ENCODE measurements at places on chromosomes 11 and 22. TPM values are rescaled to one million over a fixed set of nuclear protein-coding genes. Genes with fewer than 3 reads are reported as not detected.

Gene FAM181B
- total RNA-seq: 5.9 TPM

Gene CREB3L1
- total RNA-seq: 20.8 TPM

Gene APOA5
- 2.6 TPM for total RNA-seq

Gene FXYD6
- 23.9 TPM for total RNA-seq

Gene NXPE1
- total RNA-seq: not detected

Gene ELFN2
- total RNA-seq: not detected

Gene DMC1
- not detected for total RNA-seq

Gene RNF214
- total RNA-seq: 10.2 TPM

Gene MUC2
- total RNA-seq: not detected

Gene ZNF195
- 23.9 TPM for total RNA-seq

Gene ZP1
- not detected for total RNA-seq

Gene TPST2
- total RNA-seq: 586 TPM

Gene SLC25A18
- 4.9 TPM for total RNA-seq

Gene CRYAB
- total RNA-seq: 10.4 TPM

Gene FOLH1
- 0.33 TPM for total RNA-seq

Gene C22orf31
- total RNA-seq: not detected

Gene ATP6V1E1
- total RNA-seq: 58.7 TPM

Gene MB
- total RNA-seq: 1.3 TPM

Gene OR8B2
- total RNA-seq: not detected

Gene OR9I1
- not detected for total RNA-seq

Gene OR4A16
- total RNA-seq: not detected

Gene IFITM10
- total RNA-seq: not detected

Gene TTLL8
- total RNA-seq: not detected

Gene FGF3
- total RNA-seq: not detected

Gene OR51B5
- not detected for total RNA-seq

Gene CATSPER1
- total RNA-seq: not detected

Gene CNIH2
- total RNA-seq: 3.6 TPM

Gene GLYAT
- total RNA-seq: 0.99 TPM

Gene TCP11L1
- total RNA-seq: 26.5 TPM

Gene ADM2
- 7.3 TPM for total RNA-seq

Gene VWA5A
- 18.9 TPM for total RNA-seq

Gene CEND1
- not detected for total RNA-seq

Gene KCNK4
- not detected for total RNA-seq

Gene EML3
- total RNA-seq: 69.9 TPM

Gene TSGA10IP
- not detected for total RNA-seq

Gene LINC01488
- not detected for total RNA-seq

Gene C2CD3
- total RNA-seq: 31.6 TPM

Gene FZD4
- 54.4 TPM for total RNA-seq

Gene MAPK12
- total RNA-seq: 4.6 TPM

Gene OR2AT4
- total RNA-seq: under 0.01 TPM

Gene CCDC15
- total RNA-seq: 1.6 TPM

Gene GRM5
- total RNA-seq: not detected

All from body of pancreas (tissue), 4 donors.